ENCODE measurements at places on chromosomes 11 and 22.

DNA sequence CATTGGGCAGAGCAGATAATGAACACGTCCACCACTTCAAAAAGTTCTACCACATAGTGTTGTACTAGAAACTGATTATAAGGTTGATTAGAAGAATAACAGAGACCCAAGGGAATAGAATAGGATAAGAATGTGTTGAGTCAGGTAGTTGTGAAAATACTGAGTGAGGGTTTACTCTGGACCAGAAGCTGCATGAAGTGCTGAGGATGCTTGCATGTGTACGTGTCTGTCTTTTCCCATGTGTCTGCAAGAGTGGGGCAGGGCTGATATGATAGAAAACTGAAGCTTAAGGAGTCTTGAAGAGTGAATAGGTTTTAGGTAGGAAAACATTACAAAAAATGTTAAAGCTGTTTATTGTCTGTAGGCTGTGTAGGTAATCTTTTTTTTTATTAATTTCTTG is 20.6 kb downstream of the TRPC6 start:
- DNase-seq, result no peak

DNA sequence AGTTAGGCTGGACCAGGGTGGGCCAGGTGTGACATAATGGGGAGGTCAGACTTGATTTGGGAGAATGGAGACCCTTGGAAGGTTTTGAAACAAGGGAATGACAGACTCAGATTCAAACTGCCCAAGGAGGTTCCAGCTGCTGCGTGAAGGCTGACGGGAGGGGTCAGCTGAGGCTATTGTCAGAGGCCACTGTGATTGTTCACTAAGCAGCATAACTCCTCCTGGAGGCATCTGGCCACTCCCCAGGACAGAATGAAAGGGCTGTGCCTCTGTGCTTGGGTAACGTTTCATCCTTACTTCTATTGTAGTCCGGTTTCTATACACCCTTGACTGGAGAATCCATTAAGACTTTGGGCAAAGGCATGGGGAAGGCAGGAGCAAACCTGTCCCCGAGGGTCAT is 126.6 kb downstream of the DSCAML1 start:
- DNase-seq, result no peak

- no peak for DNase-seq
Observed at GRCh38 chr11:7516475-7516874, 2.7 kb downstream of the PPFIBP2 start.

- no peak for DNase-seq
Observed at GRCh38 chr11:133115099-133115498, 417.2 kb downstream of the OPCML start.

DNA sequence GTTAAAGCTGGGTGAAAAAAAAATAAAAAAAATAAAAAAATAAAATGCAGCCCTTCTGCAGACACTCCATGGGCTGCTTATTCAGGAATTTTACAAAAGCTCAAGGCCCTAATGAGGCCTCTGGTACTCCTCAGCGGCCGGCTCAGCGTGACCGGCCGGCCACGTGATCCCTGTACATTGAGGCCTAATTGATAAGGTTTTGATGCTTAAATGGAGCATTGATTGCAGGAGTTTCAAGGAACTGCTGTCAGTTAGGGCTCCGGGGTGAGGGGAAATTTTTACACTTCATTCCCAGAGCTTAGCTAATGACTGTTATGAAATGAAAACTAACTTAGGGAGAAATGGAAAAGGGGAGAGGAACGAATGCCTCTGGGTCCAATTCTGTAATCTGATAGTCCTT is 368.8 kb upstream of the KIRREL3 start:
- DNase-seq, result no peak

DNA sequence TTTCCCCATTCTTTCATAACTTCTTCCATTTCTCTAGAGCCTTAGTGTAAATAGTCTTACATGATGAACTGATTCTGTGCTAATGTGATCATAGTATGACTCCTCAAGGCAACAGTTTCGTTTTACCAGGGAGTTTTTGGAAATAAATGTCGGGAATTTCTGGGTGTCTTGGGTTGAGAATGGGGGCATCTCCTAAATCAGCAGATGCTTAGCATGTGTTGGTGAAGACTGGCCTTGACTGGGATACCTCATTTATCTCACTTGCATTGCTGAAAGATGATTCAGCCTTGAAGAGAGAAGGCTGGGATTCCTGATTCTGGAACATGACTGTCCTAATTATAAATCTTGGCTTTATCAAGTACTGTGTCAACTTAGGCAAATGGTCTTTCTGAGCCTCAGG is 115.7 kb upstream of the C11orf87 start:
- no peak for DNase-seq

DNA sequence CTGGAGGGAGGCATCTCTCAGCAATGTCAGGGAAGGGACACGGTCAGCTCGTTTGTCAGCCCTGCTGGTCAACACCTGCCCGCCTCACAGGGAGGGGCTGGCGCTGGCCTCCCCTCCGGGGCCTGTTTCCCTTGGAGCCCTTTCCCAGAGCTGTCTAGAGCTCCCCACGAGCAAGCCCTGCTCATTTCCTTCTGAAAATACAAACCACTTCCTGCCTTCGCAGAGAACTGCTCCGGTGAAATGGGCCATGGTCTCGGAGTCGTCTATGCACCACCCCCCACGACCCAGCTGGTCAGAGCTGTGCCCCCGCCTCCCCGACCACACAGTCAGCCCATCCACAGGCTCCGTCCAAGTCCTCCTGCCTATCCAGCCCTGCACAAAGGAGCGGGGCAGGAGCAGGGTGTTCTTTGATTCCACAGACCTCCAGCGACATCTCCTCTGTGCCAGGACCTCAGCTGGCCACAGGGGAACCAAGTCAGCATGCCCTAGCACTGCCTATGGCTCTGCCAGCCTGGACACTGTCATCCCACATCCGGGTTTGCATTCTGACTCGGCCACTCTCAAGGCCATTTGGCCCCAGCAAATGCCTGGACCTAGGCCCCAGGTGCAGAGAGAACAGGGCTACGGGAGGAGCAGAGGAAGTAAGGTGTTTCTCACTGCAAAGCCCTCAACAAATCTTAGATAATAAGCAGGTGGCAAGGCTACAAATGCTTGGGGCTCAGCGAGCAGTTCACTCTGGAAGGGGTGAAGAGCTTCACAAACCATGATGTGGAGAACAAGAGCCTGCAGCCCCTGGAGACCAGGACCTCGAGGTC is 82.1 kb upstream of the WNT11 start:
- DNase-seq, result no peak

DNA sequence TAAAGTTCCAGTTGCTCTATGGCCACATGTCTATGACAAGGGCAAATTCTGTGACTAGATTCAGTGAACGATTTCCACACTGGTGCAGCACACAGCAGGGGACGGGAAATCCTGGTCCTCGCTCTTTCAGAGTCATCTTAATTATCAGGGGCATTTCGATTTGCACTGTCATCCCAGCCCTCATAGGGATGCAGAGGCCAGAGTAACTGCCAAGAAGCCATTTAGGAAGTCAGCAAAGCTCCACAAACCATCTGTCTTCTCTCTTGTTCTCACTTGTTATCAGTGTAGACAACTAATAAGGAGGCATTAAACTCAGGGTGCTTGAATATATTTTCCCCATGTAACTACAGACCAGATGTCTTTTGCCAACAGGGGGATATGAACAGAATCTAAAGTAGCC is 151.7 kb downstream of the STK33 start:
- no peak for DNase-seq

DNA sequence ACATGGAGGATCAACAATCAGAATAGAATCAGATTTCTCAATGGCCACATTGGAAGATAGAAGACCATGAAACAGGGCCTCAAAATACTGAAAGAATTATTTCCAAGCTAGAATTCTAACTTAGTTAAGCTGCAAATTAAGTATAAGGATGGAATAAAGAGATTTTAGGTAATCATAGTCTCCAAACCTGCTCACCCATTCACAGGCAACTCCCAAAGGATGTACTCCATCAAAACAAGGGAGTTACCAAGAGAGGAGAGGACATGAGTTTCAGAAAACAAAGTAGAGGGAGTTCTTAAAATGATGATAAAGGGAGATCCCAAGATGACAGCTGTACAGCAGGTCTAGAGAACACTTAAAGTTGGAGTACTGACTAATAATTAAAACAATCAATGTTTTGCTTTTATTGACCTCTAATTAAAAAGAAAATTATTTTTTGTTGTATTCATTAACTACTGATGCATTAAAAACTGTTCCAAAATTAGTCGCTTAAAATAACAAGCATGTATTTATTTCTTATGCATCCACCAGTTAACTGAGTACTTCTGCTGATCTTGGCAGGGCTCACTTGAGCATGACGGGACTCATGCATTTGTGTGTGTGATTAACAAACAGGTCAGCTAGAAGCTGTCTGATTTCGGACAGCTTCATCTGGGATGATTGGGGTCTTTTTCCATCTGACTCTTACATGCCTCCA is 95.6 kb downstream of the CD44 start:
- no peak for DNase-seq

- DNase-seq, result no peak
Observed at GRCh38 chr11:64183890-64184289, 2.1 kb upstream of the STIP1 start.

GRCh38 chr11:110069158-110069737 is 23.9 kb upstream of the ZC3H12C start:
- DNase-seq, result peak; percentile 5

DNA sequence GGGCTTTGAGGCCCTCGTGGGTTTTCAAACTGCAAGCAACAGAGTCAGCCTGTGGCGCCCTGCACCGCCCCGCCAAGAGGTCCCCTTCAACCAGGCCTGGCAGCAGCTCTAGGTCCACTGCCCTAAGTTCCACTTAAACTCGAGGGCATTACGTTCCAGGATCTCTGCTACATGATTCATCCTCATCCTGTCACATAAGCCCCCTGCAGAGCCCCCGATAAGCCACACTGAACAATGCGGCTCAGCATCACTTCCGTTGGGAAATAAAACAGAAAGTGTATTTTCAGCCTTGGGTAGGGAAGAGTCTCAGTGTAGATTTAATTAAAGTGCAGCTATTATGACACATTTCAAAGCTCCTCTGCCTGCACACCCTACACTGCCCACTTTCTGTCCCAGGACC is 24.6 kb downstream of the SULT4A1 start:
- no peak for DNase-seq

DNA sequence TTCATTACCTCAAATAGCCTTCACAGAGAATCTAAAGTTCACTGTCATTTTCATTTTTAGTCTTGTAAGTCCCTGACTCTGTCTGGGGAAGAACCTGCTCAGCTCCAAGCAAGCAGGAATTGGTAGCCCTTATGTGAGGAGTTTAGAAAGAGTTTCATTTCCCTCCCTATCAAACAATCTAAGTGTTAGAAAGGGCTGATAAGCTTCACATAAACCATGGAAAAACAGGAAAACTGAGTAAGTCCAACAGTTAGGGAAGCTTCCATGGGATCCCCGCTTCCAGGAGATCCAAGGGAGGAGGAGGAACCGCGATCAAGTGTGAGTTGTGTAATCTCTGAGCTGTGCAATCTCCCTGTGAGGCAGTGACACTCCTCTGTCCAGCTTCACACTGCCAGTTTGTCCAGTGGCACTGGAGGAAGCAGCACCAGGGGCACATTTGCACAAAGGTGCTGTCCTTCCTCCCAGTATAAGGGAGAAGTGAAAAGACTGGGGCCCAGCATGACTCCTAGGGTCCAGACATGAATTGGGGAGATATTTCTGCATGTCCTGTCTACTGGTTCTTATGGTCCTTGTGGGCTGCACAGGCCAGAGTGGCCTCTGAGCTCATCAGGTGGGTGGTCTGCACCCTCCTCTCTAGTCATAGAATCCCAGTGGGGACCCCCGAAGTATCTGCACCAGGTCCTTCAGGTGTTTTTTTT is 4.3 kb downstream of the PRAME start:
- DNase-seq, result no peak

GRCh38 chr11:99281331-99281730 is 260.6 kb downstream of the CNTN5 start:
- DNase-seq, result no peak

DNA sequence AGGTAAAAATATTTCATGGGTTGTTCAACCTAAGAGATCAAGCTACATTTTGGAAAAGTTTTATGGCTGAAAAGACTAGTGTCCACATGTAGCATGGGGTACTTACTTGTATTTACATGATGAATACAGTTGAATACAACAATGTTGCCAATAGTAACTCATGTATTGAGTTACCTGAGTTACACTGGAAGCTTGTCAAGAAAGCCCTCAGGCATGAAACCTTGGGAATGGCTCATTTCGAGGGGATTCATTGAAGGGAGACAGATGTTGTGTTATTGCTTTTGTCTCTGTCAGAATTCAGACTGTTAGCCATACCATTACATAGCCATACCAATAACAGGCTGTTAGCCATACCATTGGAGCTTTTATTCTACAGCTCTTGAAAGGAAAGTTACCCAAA is 9.2 kb downstream of the OR51F2 start:
- DNase-seq, result no peak

- no peak for DNase-seq
Observed at GRCh38 chr11:130042093-130042591, 27.6 kb upstream of the APLP2 start.

DNA sequence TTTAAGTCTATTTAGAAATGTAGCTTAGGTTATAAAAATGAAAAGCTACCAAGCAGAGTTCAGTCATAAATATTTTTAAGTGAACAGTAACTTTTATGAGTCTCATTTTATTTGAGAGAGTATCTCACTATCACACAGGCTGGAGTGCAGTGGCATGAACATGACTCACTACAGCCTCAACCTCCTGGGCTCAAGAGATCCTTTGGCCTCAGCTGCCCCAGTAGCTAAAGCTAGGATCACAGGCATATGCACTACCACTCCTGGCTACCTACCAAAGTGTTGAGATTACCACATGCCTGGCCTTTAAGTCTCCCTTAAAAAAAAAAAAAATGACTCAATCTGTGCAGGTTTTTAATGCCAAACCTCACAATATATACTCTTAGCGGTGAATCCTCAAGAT is 34.7 kb upstream of the CLNS1A start:
- DNase-seq, result no peak

DNA sequence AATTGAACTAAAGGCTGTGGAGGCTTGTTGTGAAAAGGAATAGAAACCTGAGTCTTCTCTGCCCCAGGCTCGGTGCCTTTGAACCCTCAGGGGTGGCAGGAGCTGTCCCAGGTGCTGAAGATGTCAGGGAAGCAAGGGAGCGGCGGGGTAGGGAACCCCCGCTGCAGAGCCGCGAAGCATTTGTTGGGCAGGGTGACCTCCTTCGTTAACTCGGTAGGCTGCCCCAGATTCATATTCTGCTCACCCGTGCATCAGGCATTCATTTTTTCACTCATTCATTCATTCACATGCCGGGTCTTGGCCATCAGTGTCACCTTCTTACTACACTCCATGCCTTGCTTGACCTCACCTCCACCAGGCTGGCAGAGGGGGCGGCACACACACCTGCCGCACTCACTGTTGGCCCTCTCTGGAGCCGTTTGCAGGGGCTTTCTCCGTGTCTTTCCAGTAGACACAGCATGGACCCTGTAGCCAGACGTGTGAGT is 618.9 kb downstream of the BRD1 start:
- DNase-seq, result no peak

Data from NCI-H2107 (cell line).